ENCODE measurements at places on chromosomes 3 and 15. TPM values are rescaled to one million over a fixed set of nuclear protein-coding genes. Genes with fewer than 3 reads are reported as not detected.

DNA sequence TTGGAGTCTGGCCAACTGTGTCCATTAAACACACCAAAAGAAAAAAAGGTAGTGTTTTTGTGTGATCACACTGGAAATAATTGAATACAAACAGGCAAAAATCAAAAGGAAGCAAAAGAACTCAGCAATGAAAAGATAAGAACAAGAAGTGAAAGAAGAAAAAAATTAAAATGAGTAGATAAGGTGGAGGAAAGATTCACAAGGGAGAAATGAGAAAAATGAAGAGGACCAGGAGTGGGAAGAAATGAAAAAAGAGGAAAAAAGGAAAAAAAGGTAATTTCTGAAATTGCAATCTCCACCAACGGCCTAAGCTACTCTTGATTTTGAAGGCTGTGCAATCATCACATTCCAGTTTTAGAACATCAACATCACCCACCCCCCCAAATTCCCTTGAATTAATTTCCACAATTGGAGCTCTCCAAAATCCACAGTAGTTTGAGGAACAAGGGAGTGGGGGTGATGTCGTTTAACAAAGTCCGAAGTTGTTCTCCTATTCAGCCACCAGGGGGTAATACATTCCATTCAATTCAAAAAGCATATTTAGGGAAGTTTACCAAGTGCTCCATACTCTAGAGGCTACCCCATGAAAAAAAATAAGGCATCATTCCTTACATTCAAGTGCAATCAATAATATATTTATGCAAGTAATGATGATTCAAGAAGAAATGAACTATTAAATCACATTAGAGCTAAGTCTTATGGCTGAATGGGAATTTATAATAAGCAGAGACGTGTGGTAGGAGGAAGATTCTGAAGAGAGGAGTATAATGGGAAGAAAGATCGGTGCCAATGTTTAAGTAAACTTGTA is 37.4 kb downstream of the ZNF860 start:
- H3K36me3 ChIP-seq, result no peaks in the 10 kb centered on the region
- H3K27me3 ChIP-seq, result no peaks in the 10 kb centered on the region
- no peak for DNase-seq
- peaks cover 6% of the 10 kb centered on the region for H3K4me1 ChIP-seq

DNA sequence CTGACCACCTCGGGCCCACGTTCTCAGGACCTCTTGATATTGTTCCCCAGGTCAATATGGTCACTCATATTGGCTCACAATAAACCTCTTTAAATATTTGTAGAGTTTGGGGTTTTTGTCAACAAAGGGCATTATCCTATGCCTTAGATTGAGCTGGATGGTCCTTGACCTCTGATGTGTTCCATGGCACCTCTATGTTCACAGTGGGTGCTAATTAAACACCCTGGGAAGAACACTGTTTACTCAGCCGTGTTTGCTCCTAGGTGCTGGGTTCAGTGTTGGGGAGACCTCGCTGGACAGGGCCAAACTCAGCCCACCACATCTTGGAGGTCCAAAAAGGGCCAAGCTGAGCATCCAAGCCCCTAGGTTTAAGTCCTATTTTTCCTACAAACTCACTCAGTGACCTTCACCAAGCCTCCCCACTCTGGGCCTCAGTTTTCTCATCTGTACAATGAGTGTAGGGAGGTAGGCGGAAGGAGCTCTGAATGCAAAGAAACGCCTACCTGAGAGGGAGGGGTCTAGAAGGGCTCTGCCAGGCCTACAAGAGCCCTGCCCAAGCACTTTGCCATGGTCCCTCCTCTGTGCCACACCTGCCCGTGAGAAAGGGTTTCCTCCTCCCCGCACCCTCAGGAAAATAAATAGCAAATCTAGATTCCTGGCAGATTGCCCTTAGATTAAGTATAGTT is 7.2 kb downstream of the FAM174B start:
- no peaks in the 10 kb centered on the region for H3K4me1 ChIP-seq
- H3K4me3 ChIP-seq, result no peak overlapping the region
- no peaks in the 10 kb centered on the region for H3K27me3 ChIP-seq

CLDN18 gene
- 0.11 TPM for total RNA-seq

DNA sequence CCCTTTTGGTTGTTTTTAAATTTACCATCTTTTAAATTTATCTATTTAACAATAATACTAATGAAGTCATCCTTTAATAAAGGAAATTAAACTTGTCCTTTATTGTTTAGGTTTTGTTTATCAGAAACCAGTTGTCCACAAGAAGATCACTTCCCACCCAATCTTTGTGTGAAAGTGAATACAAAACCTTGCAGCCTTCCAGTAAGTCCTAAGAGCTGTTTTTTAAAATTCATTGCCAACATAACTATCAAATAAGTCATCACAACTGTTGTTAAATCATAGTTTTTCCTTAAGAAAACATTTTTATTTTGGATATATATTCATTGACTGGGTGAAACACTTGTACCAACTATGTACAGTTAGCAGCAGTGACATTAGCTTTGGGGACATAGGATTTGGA is 59.4 kb downstream of the CALML4 start:
- H3K27ac ChIP-seq, result no peak overlapping the region
- no peak for DNase-seq
- H3K36me3 ChIP-seq, result peaks cover 5% of the 10 kb centered on the region
- no peaks in the 10 kb centered on the region for H3K4me1 ChIP-seq
- no peaks in the 10 kb centered on the region for H3K27me3 ChIP-seq
- H3K4me3 ChIP-seq, result no peak overlapping the region

DNA sequence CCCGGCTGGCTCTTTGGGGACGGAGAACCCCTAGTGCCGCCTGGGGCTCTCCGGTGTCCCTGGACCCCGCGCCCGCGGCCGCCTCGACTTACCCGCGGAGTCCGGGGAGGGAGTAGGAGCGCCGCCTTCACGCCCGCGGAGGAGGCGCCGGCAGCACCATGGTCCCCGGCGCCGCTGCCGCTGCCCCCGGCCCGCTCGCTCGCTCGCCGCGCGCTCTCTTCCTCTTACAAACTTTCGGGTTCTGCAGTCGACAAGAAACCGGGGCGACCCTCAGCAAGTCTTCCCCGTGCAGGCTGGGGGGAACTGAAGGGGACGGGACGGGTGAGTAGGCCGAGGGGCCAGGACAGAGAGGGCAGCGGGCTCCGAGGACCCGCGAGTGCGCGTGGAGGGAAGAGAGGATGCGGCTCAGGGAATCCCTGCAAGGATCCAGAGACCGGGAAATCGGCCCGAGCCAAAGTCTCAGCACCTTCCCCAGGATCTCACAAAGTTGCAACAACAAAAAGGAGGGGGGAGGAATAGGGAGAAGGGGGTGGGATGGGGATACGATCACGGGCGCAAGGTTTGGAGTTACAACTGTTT is 2.0 kb downstream of the FOXP1 start:
- H3K27ac ChIP-seq, result peak overlapping the region; percentile 94
- peak overlapping the region; percentile 51 for H3K4me3 ChIP-seq
- H3K27me3 ChIP-seq, result no peaks in the 10 kb centered on the region
- H3K4me1 ChIP-seq, result peaks cover 8% of the 10 kb centered on the region
- H3K36me3 ChIP-seq, result no peaks in the 10 kb centered on the region

DNA sequence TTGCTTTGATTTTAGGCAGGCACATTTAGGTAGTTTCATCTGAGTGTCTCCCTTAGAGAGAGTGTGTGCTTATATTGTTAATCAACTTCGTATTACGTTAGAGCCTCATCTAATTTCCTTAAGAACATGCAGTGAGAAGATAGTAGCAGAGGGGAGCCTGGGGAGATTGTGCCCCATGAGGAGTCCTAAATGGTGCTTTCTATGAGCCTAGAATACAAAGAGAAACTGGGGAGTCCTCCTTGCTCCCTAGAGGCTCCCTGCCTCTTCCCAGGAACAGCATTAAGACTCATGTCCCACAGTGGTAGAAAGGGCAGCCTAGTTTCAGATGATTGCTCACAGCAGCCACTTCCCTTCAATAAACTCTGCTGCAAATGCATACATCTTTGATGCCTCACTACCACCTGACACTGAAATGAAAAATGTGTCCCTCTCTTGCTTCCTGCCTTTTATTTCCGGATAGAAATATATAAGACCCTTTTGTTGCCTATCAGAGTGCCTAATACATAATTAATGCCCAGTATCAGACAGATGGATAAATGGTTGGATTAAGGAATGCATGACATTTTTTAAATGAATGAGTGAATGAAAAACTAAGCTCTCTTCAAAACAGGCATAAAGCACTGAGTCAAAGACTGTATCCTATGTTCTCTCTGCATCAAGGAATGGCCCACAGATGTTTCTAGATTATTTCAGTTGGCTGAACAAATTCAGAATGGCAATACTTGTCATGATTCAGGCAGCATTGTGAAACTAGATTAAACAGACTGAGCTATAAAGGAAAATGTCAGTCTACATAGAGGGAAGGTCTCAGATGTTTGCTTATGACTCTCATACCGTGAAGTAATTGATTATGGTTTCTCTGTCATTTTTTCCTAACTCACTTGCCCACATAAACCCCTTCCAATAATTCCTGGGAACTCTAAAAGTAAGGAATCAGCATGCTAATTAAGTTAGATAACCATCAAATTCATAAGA is 362.1 kb downstream of the LRRC3B start:
- no peaks in the 10 kb centered on the region for H3K4me1 ChIP-seq
- no peak overlapping the region for H3K4me3 ChIP-seq
- H3K36me3 ChIP-seq, result no peaks in the 10 kb centered on the region
- no peak overlapping the region for H3K27ac ChIP-seq
- H3K27me3 ChIP-seq, result no peaks in the 10 kb centered on the region

- H3K4me3 ChIP-seq, result peak overlapping the region; percentile 92
- H3K4me1 ChIP-seq, result no peaks in the 10 kb centered on the region
- DNase-seq, result peak; percentile 27
- no peaks in the 10 kb centered on the region for H3K27me3 ChIP-seq
These were observed 32.5 kb upstream of the ZNF445 start for GRCh38 chr3:44510000-44510368.

TCF12 gene
- total RNA-seq, result 68.7 TPM

- no peak for DNase-seq
- H3K4me1 ChIP-seq, result no peaks in the 10 kb centered on the region
- no peak overlapping the region for H3K4me3 ChIP-seq
- no peak overlapping the region for H3K27ac ChIP-seq
These were observed 172.1 kb downstream of the TP63 start for GRCh38 chr3:189803254-189803653.

GRCh38 chr3:195856410-195857084 is 44.8 kb upstream of the MUC4 start:
- no peaks in the 10 kb centered on the region for H3K27me3 ChIP-seq
- DNase-seq, result no peak
- H3K4me3 ChIP-seq, result no peak overlapping the region
- no peaks in the 10 kb centered on the region for H3K4me1 ChIP-seq
- no peaks in the 10 kb centered on the region for H3K36me3 ChIP-seq

CTXN2 gene
- total RNA-seq, result 0.16 TPM

- no peak overlapping the region for H3K27ac ChIP-seq
- H3K27me3 ChIP-seq, result no peaks in the 10 kb centered on the region
- H3K36me3 ChIP-seq, result no peaks in the 10 kb centered on the region
- no peak overlapping the region for H3K4me3 ChIP-seq
These were observed 2.6 kb downstream of the EHHADH start for GRCh38 chr3:185251272-185251671.

- DNase-seq, result no peak
- H3K27me3 ChIP-seq, result no peaks in the 10 kb centered on the region
- no peak overlapping the region for H3K27ac ChIP-seq
- no peak overlapping the region for H3K4me3 ChIP-seq
- no peaks in the 10 kb centered on the region for H3K36me3 ChIP-seq
- no peaks in the 10 kb centered on the region for H3K4me1 ChIP-seq
These were observed 113.6 kb downstream of the NEO1 start for GRCh38 chr15:73165844-73166243.

- H3K4me1 ChIP-seq, result no peaks in the 10 kb centered on the region
- H3K4me3 ChIP-seq, result no peak overlapping the region
- H3K36me3 ChIP-seq, result no peaks in the 10 kb centered on the region
- no peak for DNase-seq
- no peak overlapping the region for H3K27ac ChIP-seq
These were observed 185.9 kb downstream of the MEX3B start for GRCh38 chr15:81859737-81860516.

GRCh38 chr3:54733106-54734006 is 194.5 kb downstream of the LRTM1 start:
- no peaks in the 10 kb centered on the region for H3K27me3 ChIP-seq
- DNase-seq, result no peak
- H3K36me3 ChIP-seq, result no peaks in the 10 kb centered on the region
- no peaks in the 10 kb centered on the region for H3K4me1 ChIP-seq
- no peak overlapping the region for H3K27ac ChIP-seq
- H3K4me3 ChIP-seq, result no peak overlapping the region

GRCh38 chr3:170790647-170791046 is 79.3 kb downstream of the RPL22L1 start:
- no peaks in the 10 kb centered on the region for H3K4me1 ChIP-seq
- no peak for DNase-seq
- no peaks in the 10 kb centered on the region for H3K36me3 ChIP-seq

- H3K36me3 ChIP-seq, result no peaks in the 10 kb centered on the region
- no peaks in the 10 kb centered on the region for H3K27me3 ChIP-seq
- no peak overlapping the region for H3K4me3 ChIP-seq
- H3K4me1 ChIP-seq, result no peaks in the 10 kb centered on the region
- no peak overlapping the region for H3K27ac ChIP-seq
These were observed 54.1 kb upstream of the CHRNB4 start for GRCh38 chr15:78695046-78695671.

DNA sequence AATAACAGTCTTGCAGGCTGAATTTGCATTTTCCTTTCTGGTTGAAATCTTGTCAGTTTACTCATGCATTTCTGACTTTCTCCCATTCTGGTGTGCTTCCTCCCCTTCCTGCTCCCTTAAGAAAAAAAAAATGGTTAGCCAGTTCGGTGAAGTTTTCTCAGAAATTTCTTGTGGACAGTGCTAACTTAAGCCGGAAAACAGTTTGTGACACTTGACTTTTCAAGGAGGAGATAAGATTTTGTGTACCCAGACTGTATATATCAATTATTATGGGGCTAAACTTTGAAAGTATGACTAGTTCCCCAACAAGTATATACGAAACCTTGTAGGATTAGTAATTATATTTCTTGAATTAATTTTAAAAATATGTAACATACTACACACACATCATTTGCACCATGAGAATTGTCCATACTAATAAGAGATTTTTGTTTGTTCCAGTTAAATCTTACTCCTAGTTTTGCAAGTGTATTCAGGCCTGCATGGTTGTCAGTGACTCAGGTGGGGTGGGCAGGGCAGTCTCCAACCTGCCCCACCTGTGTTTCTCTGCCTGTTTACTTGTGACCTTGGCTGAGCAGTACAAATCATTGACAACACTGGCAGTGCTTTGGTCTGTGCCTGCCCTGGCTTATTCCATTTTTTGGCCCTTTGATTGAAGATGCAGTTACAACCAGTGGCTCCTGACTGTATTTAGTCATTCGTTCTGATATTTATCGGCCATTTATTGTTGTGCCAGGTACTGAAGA is 19.1 kb downstream of the UBE2E1 start:
- H3K4me3 ChIP-seq, result no peak overlapping the region
- no peaks in the 10 kb centered on the region for H3K27me3 ChIP-seq
- H3K27ac ChIP-seq, result no peak overlapping the region
- H3K36me3 ChIP-seq, result no peaks in the 10 kb centered on the region
- H3K4me1 ChIP-seq, result no peaks in the 10 kb centered on the region

MYO5C gene
- 102 TPM for total RNA-seq

- H3K4me1 ChIP-seq, result no peaks in the 10 kb centered on the region
- no peak overlapping the region for H3K27ac ChIP-seq
- H3K27me3 ChIP-seq, result no peaks in the 10 kb centered on the region
- no peaks in the 10 kb centered on the region for H3K36me3 ChIP-seq
These were observed 44.5 kb upstream of the PDE8A start for GRCh38 chr15:84937144-84937543.

GRCh38 chr15:98728811-98729160 is 80.4 kb downstream of the IGF1R start:
- no peak for DNase-seq
- H3K36me3 ChIP-seq, result no peaks in the 10 kb centered on the region
- no peaks in the 10 kb centered on the region for H3K4me1 ChIP-seq
- H3K27ac ChIP-seq, result no peak overlapping the region

GRCh38 chr3:32310918-32311839 is 72.7 kb downstream of the CMTM8 start:
- H3K27me3 ChIP-seq, result no peaks in the 10 kb centered on the region
- H3K27ac ChIP-seq, result no peak overlapping the region
- no peak overlapping the region for H3K4me3 ChIP-seq
- no peak for DNase-seq
